ENCODE measurements at places on chromosomes 11 and 22.
A peak's percentile ranks its signal among the peaks of the same experiment; 100 is the strongest.

DNA sequence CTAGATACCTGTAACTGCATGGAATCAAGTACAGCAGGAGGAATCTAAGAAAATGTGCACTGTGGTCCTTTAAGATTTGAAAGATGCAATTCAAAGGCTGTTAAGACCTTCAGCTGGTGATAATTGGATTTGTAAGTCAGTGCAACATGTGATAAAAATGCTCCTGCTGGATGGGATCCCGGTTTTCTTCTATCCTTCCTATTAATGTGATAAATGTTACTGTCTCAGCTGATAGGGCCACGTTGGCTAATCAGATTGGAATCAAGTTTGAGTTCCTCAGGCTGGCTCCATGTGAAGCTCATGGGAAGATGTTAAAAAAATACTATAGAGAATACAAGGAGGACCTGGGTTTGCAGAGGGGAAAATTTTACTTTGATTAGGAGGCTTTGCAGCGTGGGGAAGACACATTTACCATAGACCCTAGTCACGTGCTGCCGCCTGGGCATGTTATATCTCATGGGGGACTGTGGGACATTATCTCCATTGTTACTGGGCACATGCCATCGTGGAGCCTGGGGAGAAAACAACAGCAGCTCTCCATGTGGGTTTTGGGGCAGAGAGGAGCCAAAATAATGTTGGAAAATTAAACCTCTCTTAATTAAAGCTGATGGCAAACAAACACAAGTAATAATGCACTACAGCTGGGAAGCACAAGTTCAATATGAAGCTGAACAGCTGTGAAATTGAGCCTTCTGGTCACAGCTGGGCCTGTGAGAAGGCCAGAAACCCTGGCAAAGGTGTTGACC lies 652.5 kb downstream of the NTM start:
- no peak for DNase-seq

DNA sequence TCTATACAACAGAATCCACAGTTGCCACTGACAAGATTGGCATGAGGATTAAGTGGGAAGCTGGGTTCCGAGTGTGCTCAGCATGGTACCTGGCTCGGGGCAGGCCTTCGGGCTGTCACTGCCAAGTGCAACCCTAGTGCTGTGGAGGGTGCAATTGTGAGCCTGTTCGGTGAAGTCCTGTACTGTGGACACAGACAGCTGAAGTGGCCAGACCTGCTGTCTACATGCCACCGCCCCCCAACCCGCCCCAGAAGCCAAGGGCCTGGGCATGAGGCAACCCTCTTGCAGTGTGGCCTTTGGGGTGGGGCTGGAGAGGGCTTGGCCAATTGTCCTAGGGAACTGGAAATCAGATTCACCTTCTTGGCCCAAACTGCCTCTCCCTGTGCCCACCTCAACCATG lies 15.6 kb upstream of the SHISAL1 start:
- no peak for DNase-seq

DNA sequence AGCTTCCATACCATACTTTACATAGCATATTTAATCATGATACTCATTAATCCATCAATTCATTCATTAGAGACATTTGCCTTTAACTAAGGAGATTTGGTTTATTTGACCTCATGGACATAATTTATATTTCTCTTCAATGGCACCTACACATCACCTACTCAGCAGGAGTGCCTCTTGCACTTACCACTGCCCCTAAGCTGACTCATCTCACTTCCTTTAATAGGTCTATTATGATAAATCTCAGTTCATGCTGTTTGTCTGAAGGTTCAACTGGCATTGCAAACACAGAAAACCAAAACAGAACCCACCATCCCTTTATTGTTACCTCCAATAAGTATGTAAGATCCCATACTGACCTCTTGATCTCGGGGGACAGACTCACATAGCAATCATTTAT lies 186.7 kb downstream of the LUZP2 start:
- no peak for DNase-seq

GRCh38 chr11:9875399-9875798 lies 211.5 kb downstream of the SWAP70 start:
- DNase-seq, result no peak

DNA sequence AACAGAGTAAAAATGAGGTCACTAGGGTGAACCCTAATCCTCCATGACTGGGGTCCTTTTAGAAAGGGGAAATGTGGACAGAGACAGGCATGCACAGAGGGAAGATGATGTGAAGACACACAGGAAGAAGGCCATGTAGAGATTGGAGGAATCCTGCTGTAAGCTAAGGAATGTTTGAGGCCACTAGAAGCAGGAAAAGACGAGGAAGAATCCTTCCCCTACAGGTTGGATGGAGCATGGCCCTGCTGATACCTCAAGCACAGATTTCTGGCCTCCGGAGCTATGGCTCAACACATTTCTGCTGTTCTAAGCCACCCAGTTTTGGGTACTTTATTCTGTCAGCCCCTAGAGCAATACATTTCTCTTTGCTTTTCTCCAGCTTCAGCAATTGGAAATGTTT lies 486.9 kb downstream of the MIAT start:
- DNase-seq, result no peak

GRCh38 chr11:65493367-65494176 lies 5.3 kb upstream of the MALAT1 start:
- DNase-seq, result peak; percentile 89

GRCh38 chr22:38038426-38038825 lies 18.8 kb upstream of the PICK1 start:
- DNase-seq, result no peak

- DNase-seq, result peak; percentile 25
These were observed 123.0 kb downstream of the TRIM44 start for GRCh38 chr11:35785287-35786167.

DNA sequence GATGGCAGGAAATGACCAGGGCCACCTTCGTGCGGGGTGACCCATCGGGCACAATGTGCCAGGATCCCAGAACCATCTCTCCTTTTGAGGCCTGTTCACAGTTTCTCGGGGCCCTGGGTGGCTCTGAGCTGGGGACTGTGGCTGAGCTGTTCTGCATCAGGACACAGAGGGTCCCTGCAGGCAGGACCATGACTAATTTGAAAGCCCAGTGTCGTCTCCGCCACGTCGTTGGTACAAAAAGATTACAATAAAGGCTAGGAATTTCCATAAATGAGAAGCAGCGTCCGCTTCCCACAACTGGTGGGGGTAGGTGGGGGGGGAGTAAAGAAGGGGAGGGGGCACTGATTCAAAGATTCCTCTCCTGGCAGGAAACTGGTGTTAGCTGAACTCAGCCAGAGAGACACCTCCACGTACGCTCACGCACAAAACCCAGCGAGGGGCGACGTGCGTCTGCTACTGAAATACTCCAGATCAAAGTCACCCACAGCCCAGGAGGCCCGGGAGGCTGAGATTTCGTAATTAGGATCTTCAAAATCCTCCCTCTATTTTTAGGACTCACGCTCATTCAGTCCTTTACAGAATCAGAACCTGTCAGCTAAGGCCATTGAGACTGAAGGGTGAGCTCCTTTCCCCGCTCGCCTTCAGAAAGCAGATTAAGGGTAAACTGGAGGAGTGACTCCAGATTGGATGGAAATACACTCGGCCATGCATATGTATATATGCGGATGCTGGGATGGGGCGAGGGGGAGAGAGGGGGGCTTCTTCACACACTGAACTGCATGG lies 11.0 kb downstream of the MN1 start:
- DNase-seq, result no peak

GRCh38 chr11:28077521-28077920 lies 30.4 kb downstream of the KIF18A start:
- DNase-seq, result no peak

DNA sequence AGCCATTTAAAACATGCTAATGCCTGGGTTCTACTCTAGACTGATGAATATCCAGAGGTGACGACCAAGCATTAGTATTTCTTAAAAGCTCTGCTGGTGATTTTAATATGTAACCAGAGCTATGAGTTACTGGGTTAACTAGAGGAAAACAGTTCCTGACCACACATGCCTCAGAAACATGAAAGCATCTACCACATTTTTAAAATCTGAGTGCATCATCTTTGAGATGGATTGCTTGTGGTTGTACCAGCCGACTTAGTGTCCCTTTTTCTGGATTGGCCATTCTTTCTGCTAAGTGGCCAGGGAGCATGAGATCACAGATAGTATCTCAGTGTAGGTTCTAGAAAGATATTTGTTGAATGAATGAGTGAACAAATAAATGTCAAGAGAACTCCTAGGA lies 152.4 kb downstream of the NTM start:
- peak; percentile 14 for DNase-seq

- no peak for DNase-seq
These were observed 7.0 kb downstream of the FADD start for GRCh38 chr11:70210051-70210501.

DNA sequence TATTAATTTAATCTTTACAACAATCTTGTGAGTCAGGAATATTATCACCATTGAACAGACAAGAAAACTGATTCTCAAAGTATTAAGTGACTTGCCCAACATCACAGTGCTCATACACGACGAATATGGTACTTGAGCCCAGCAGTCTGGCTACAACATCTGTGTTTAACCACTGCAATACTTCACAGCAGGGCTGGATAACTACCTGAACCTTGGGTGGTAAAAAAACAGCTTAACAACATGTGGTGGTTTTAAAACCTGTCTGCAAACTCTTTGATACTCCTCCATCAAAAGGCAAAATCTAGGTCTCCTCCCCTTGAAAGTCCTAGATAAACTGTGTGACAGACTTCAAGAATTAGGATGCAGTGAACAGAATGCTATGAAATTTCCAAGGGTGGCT lies 424.6 kb upstream of the CADM1 start:
- DNase-seq, result no peak

DNA sequence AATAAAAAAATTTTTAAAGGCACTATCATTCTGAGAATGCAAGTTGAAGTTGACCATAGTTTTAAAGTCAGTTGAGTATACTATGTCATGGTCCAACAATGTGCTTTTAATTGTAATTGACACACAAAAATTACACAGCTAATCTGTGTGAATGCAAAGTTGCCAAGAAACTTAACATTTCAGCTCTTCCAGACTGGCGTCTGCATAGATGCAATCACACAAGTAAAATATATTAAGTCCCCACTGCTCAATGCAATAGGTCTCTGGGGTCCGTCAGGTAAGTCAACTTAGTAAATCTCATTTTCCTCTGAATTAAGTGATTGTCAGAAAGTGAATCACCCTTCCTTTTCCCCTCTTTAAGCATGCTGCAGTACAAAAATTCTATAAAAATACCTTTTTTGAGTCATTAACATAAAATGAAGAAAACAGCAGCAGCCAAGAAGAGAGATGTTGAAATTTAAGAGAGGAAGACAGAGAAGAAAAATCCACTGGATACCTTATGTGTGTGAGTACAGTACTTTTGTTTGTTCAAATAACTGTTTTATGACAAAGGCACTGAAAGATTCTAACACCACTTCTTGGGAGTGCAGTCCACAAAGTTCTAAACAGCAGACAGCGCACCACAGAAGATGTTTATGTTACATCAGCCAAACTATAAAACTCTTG lies 5.1 kb downstream of the FZD4 start:
- DNase-seq, result no peak

GRCh38 chr11:41872870-41873269 lies 413.4 kb upstream of the LRRC4C start:
- DNase-seq, result no peak

GRCh38 chr11:93494357-93494756 lies 48.8 kb downstream of the SMCO4 start:
- no peak for DNase-seq

- DNase-seq, result peak; percentile 90
These were observed 15.2 kb downstream of the PHLDB1 start for GRCh38 chr11:118622376-118623268.

GRCh38 chr11:123798513-123799252 lies 7.5 kb downstream of the OR6M1 start:
- no peak for DNase-seq

DNA sequence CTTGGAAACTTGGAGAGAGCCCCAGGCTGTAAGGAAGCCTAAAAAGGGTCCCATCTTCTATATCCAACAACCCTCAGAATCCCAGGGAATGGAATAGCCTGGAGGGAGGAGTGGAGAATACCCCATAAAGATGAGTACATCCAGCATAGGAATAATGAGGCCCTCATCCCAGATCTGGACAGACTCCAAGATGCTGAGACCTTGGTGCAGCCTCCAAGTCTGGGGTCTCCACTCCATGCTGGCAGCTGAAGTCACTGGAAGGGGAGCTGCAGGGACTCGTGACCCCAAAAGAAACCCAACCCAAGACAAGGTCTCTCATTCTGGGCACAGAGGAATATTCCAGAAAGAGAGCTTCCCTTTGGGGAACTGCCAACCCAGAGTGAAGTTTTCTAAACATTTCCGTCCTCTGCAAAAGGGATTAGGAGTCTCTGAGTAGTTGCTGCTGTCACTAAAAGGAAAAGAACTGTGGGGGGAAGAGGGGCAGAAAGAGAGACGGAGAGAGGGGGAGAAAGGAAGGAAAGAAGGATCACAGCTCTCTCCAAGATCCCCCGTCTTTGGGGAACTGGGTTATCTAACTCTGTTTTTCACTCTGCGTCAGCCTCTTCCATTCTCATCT lies 589 bp downstream of the SCGB1A1 start:
- DNase-seq, result no peak

DNA sequence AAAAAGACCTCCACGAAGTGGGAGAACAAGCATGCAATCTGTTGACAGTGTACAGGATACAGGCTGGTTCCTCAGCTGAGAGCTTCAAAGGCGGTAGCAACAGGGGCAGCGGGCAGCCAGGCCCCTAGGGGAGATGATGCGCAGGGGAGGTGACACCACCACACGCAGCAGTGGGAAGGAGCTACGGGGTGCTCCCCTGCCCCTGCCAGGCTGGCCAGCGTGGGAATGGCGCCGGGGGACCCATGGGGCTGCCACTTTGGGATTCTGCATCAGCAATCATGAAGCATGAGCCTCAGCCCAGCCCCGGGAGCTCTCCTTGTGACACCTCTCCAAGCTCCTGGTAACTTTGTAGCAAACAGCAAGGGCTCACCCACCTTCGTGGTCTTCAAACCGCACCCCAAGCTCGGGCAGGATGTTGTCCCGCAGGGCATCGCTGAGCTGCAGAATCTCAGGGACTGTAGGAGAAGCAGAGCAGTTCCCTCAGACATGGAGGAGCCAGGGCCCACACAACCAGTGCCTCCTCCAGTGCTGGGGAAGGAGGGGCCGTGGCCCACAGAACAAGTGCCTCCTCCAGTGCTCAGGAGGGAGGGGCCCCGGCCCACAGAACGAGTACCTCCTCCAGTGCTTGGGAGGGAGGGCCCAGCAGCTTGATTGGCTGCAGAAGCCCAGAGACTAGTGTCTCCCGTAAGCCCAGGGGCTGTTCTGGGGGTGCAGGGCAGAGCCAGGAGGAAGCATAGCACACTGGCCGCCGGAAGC lies 14.6 kb upstream of the NAP1L4 start:
- no peak for DNase-seq

DNA sequence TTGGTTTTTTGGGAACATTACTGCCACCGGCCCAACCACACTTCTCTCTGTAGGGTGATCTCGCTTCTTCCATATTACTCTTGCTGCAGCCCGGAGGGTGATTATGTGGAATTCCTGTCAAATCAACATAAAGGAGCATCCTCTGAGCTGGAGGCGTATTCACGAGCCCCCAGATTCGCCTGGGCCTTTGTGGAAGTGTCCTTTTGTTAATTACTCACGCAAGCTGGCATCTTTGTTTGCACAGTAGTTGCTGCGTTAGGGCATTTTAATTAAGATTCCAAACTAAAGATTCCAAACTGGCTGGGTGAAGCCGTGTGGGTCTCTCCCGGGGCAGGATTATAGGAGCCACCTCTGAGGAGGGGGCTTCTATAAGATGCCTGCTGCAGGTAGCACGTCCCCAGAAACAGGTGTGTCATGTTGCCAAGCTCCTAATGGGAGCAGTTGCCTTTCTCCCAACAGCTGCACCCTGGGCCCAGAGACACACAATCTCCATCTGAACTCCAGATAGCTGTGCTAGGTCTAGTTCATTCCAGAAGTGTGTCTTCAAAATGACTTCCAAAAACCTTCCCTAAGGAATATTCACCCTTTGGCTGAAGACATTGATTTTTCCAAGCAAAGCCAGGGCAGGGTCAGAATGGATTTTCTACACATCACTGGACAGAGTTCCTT lies 40.9 kb downstream of the SHISAL1 start:
- no peak for DNase-seq

All from SW480 (cell line).